ENCODE measurements at places on chromosomes 4 and X.

DNA sequence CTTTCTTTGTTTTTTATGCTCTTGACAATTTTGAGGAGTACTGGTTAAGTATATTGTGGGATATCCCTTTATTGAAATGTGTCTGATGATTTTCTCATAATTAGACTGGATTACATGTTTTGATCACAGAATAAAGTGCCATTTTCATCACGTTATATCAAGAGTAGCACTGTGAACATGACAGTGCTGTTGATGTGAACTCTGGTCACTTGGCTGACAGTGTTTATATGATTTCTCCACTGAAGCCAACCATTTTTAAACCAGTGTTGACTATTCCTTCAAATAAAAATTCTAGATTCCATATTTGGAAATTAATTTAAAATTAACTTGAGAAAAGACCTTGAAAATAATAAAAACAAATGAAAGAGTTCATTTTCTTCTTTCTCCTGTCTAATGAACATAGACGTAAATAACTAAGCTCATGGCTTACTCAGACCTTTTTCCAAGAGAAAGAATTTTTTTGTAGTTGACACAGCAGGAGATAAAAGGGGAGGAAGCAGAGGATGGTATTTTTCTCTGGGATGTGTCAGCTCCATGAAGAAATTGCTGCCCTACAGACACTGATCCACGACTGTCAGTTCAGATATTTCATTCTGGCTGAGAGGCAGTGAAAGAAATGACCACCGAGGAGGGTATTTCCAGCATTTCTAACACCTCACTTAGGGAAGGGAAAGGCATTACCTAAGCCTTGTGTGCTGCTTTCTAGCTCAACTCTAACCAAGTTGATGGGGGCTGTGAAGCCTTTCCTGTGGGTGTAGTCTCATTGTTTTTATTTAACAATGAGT lies 150.9 kb upstream of the ANK2 start:
- no peak for DNase-seq

DNA sequence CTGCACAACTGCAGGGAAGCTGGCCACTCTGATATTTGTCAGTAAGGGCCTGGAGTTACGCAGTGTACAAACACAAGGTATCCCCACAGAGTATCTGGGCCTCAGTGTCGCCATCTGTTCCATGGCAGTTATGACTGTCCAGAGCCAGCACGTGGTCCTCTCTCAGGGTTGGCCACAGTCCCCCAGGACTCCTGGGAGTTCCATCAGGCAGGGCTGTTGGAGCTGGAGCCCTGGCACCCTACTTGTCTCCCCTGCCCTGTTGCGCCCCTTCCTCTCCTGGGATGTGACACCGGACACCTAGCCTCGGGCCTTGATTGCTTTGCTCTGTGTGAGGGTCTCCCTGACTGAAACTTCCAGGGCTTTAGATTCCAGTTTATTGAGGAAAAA lies 8.4 kb downstream of the HTRA3 start:
- no peak for DNase-seq

GRCh38 chr4:37922328-37922727 lies 31.4 kb downstream of the TBC1D1 start:
- no peak for DNase-seq

DNA sequence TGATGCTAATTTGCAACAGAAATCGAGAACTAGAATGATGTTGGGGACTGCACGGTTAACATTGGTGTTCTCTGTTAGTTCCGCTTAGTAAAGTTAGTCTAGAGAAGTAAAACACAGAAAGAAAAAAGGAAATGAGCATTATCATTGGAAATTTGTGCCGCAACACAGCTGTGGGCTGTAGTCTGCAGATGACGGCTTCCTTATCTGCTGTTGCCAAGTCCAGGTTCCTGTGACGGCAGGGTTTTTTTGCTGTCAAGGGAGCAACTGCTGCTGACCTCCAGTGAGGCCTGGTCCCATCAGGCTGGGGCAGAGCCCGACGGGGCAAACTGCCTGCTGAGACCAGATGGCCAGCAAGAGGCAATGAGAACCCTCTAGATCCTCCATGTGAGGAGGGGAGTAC lies 38.9 kb upstream of the PHEX start:
- DNase-seq = no peak

DNA sequence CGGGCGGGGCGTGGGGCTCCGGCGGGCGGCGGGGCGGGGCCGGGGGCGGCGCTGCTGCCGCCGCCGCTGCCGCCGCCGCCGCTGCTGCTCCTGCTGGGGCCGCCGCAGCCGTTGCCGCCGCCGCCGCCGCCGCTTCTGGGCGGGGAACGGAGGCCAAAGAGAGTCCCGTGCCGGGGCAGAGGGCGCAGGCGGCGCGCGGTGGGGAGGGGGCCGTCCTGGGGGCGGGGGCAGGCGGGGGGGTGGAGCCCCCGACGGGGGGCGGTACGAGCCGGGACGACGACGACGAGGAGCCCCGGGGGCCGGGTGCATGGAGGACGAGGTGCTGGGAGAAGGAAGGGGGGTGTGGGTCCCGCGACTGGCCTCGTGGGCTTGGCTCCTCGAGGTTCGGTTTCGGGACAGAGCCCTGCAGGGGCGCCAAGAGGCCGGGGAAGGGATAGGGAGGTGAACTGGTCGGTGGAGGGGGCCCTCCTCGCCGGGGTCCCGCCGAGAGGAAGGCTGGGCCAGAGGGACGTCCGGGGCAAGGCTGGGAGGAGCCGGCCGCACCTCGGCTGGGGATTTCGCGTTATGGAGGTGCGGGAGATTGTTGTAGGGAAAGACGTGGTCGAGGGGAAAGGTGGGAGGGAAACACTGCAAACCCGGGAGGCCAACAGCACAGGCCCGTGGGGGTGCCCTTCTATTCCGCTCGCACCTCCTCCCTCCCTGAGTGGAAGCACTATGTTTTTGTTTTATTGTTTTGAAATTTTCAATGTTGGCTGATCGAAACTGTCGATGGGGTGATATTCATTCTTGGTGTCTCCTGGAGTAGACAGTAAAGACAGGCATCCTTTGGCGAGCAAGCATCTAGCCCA lies 1.9 kb downstream of the BCORL1 start:
- DNase-seq = peak; percentile 27

DNA sequence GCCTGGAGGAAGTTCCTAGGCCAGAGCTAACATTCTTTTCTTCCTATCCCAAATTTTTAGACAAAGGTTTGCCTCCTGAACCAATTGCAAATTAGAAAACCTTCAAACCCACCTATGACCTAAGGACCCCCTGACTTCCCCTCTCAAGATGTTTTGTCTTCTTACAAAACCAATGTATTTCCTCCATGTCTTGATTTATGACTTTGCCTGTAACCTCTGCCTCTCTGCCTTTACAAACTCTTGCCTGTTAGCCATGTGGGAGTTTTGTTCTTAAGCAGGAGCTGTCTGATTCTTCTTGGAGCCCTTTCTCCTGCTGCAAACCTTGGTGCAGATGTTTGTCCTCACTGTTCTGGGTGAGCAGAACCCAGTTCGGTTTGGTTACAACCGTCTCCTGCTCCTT lies 222.3 kb upstream of the BOD1L1 start:
- DNase-seq = no peak

DNA sequence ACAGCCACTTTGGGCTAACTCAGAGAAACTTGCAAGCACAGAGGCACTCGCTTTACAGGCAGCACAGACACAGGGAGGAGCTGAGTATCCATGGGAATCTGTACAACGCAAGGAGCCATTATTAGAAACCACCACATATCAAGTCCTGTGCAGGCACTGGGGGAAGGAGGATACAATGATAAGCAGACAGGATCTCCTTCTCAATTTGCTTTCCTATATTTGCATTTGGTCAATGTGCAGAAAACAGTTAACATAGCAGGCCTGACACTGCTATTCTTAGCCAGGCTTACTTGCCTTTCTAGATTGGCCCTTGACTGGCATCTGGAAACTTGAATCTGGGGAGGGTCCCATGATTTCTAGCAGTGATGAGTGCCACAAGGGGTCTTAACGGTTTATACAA lies 65.8 kb downstream of the TEC start:
- no peak for DNase-seq

- DNase-seq = no peak
These were observed 187.0 kb downstream of the BMPR1B start for GRCh38 chr4:94944726-94945125.

- DNase-seq = no peak
These were observed 48.4 kb downstream of the MTM1 start for GRCh38 chrX:150616863-150617198.

GRCh38 chr4:16001484-16001858 lies 38.5 kb upstream of the FGFBP2 start:
- peak; percentile 22 for DNase-seq

- no peak for DNase-seq
These were observed 72.9 kb downstream of the MED28 start for GRCh38 chr4:17687237-17687857.

- no peak for DNase-seq
These were observed 35.5 kb downstream of the TBC1D9 start for GRCh38 chr4:140720387-140721304.

GRCh38 chr4:5808081-5808741 lies 84.7 kb downstream of the CRMP1 start:
- DNase-seq = no peak

DNA sequence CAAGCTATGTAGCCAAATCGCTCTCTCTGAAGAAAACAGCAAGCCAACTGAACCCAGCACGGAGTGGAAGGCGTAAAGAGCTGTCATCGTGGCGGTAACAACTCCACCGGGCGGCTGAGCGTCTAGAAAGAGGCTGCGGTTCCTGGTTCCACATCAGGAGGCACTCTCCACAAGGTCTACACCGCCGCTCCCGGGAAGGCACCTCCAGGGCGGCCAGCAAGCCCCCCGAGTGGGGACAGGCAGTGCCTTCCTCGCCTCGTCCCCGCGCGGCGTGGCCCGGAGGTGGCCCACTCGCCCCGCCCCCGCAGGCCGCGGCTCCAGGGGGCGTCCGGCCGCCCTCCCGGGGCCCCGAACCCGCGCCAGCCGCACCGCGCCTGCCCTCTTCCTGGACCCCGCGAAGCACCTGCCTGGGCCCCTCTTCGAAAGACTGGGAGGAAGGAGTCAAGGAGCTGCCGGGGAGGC lies 755 bp downstream of the KLHL8 start:
- DNase-seq = peak; percentile 41

DNA sequence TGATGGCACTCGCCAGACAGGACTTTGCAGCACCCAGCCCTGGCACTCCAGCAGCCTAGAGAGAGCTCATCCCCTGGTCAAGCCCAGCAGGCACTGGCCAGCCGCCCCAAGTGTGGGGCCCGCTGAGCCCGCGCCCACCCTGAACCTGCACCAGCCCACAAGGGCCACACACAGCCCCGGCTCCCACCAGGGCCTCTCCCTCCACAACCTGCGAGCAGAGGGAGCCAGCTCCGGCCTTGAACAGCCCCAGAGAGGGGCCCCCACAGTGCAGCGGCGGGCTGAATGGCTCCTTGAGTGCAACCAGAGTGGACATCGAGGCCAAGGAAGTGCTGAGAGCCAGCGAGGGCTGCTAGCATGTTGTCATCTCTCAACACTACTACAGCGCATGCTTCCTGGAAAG lies 34.4 kb upstream of the DEFB131A start:
- DNase-seq = no peak

DNA sequence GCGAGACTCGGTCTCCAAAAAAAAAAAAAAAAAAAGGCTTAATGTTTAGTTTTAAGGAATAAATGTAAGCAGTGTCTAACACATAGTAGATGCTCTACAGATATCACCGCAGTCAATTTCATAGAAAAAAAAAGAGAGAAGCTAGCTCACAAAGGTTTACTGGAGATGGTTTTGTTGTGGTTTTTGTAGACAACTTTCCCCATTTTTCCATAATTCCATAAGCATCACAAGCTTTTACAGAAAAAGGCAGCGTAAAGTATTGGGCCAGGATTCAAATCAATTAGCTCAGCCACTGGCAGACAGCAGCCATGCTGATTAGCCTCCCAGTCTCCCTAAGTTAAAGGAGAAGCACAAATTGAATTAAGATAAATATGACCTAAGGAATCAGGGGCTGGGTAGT lies 1.5 kb downstream of the GRSF1 start:
- DNase-seq = no peak

DNA sequence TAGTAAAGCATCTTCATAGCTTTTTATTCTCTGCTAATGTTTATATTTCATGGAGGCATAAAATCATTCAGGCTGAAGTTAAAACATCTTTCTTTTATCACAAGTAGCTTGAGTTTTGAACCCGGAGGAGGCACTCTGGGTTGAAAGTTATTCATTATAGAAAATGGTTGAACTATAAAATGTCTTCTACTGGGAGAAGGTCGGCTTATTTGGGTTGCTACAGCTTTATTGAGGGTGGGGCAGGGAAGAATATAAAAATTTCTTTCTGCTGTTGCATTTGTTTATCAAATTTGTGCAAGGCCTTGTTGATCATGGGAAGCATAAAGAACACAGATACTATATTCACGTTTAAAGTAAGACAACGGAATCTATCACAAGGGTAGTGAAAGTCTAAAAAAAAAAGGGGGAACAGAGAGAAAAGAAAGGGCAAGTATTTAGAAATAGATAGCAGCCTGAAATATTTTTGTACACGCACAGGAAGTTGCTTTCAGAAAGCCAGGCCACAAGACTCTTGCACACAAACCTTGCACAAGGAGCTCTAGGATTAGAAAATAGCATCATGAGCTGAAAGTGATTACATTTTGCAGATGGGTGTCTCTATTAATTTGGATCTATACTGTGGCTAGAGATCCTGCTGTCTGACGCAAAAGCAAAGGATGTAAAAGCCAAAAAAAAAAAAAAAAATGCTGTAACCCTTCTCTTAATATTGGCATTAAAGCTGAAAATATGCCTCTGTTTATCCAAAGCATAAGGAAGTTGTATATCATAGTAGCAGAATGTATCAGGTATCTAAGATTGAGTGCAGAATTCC lies 37.2 kb upstream of the FAM9C start:
- DNase-seq = no peak

- DNase-seq = no peak
These were observed 22.2 kb downstream of the CLCN4 start for GRCh38 chrX:10178866-10179463.

DNA sequence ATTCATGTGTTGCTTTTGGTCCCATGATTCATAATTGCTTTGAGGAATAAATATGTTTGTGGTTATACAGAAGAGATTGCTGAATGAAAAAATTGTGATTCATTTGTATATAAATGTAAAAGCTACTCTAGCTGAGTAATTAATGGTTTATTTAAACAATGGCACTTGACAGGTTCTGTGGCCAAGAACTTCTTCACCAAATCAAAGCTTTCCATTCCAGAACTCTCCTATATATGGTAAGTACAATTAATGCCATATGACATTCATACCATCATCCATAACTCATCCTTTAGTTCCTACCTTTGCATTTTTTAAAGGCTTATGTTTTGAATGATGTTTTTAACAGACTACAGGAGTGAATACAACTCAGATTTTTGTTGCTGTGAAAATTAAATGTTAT lies 105.8 kb downstream of the REPS2 start:
- DNase-seq = no peak

DNA sequence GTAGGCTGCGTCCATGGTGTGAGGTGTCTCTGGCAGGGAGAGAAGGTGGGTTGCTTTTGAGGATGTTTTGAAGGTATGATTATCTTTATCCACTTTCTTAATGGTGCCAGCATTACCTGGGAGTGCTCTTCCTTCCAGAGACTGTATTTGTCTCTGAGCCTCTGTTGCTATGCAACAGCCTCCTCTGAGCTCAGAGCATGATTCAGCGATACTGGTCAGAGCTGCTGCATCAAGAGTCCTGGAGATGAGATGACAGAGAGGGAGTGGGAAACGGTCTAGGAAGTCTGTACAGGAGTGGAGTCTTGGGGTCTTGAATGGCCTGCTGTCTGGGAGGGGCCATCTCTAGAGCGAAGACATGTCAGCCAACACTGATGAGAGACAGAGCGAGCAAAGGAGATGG lies 104.4 kb upstream of the RAB40AL start:
- DNase-seq = no peak

- no peak for DNase-seq
These were observed 18.8 kb upstream of the PPP2R2C start for GRCh38 chr4:6491235-6491634.

- no peak for DNase-seq
These were observed 121.6 kb upstream of the TBC1D9 start for GRCh38 chr4:140877781-140878180.

Data from activated CD4-positive, alpha-beta T cell treated with anti-CD3 and anti-CD28 coated beads, Interleukin-2, amount 50 U/mL, for 1 hour (primary cell).